ENCODE measurements at places on chromosomes 2 and 18. TPM values are rescaled to one million over a fixed set of nuclear protein-coding genes. Genes with fewer than 3 reads are reported as not detected.

The HOXD10 gene
- 147 TPM for polyA plus RNA-seq

The CLIP4 gene
- 12.9 TPM for polyA plus RNA-seq

The SMYD1 gene
- 0.10 TPM for polyA plus RNA-seq

The SATB2 gene
- 18.9 TPM for polyA plus RNA-seq

The CFC1 gene
- polyA plus RNA-seq: not detected

The RAB6C gene
- 0.52 TPM for polyA plus RNA-seq

The GNLY gene
- 0.51 TPM for polyA plus RNA-seq

The ZBTB7C gene
- polyA plus RNA-seq: 16.7 TPM

GRCh38 chr2:206472094-206472493, 28.8 kb downstream of the ADAM23 start:
- DNase-seq: no peak

DNA sequence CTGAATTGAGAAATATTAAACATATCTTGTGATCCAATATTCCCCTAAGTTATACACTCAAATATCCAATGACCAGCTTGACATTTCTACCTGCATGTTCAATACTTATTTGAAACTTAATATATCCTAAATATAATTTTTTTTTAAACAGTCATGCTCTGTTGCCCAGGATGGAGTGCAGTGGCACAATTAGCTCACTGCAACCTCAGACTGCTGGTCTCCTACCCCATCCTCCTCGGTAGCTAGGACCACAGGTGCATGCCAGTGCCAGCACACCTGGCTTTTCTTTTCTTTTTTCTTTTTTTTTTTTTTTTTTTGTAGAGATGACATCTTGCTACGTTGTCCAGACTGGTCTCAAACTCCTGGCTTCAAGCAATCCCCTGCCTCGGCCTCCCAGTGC, 4.2 kb downstream of the KYNU start:
- no peak for DNase-seq

DNA sequence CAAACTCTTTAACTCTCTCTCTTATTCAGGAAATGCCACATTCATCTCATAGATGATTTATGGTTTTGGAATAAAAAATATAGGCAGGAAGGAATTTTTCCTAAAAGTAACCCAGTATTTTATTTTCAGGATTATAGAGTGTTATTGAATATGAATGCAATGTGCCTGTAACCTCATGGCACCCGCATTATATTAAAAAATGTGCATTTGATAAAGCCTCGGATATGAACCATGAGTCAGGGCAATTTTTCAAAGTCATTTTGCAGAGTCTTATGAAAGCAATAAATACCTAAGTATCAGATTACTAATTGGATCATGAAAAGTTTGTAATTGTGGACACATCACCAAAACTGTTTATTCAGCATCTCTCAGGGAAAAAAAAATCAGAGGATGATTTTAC, 573.8 kb downstream of the TSN start:
- no peak for DNase-seq

DNA sequence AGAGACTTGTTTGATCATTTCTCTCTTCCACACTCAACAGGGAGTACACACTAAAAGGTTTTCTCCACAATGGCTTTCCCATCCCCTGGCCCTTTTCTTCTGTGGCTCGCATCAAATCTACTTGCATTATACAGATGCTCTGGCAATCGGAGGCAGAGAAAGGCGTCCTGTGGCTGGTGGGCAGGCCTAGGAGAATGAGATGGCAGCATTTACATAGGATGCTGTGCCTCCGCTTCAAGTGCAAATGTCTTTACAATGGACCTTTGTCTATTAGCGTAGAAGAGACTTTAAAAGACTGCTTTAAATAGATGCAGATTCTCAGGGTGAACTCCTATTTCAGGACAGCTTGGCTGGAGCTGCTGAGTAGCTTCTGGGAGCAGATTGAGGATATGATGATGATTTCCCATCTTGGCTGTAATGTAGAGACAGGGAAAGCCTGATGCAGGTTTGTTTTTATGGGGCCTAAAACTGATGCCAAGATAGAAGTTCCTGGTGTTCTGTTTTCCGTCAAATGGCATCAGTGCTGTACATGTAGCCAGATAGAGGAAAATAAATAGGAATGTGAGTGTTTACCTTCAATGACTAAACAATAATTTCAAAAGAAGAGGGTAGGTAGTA, 423.4 kb downstream of the RND3 start:
- DNase-seq: no peak

GRCh38 chr18:9549405-9549804, 65.0 kb downstream of the PPP4R1 start:
- DNase-seq: no peak

DNA sequence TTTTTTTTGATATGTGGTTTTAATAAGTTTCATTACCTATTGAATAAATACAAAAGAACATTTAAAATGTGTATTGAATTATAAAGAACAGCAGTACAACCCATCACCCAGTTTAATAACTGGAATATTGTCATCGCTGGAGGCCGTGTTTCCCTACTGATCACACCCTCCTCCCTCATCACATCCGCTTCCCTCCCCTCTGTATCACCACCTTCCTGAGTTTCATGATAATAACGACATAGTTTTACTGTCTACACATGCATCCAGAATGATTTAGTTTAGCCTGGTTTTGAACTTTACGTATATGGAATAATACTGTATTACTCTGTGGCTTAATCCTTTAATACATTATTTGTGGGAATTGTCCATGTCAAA, 2.1 kb downstream of the SERPINB8 start:
- no peak for DNase-seq

- no peak for DNase-seq
Measured at GRCh38 chr2:96393989-96394761, 58.6 kb downstream of the NCAPH start.

DNA sequence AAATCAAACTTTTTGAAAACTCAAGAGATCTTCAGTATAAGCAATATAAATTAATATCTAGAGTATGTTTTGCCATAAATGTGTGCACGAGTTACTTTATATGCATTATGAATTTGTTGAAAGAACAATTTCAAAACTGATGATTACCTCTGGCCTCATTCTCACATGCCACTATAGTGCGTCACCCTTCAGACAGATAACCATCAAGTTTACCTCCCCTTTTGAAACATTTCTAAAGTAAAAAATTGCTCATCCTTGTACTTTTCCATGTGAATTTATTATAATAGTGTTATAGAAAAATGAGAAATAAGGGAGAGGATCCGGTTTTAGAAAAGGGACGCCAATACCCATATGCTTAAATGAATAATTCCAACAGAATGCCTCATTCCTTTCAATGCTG, 38.3 kb downstream of the ZEB2 start:
- no peak for DNase-seq

DNA sequence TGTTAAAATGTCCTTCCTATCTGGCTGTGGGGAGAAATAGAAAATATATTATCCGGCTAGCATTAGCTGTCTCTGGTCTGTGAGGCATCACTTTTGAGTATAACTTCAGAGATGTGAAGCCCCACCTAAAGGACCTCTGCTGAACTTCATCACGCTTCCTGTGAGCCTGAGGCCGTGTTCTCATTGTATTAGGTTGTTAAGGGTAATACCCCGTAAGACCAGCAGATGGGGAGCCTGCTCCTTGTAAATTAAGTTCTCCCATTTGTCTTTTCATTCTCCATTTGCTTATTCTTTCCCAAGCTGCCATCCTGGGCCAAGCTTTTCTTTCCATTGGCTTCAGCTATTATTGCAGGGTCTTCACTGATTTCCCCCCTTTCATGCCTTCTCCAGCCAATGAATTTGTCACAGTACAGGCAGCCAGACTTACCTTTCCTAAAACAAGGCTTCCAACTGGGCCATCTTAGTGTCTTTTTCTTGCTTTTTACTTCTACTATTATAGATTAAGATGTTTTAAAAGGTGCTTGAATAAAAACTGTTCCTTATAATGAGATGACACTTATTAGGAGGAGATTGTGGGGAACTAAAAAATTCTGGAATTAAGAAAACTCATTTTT, 12.4 kb downstream of the NIF3L1 start:
- peak; percentile 73 for DNase-seq

DNA sequence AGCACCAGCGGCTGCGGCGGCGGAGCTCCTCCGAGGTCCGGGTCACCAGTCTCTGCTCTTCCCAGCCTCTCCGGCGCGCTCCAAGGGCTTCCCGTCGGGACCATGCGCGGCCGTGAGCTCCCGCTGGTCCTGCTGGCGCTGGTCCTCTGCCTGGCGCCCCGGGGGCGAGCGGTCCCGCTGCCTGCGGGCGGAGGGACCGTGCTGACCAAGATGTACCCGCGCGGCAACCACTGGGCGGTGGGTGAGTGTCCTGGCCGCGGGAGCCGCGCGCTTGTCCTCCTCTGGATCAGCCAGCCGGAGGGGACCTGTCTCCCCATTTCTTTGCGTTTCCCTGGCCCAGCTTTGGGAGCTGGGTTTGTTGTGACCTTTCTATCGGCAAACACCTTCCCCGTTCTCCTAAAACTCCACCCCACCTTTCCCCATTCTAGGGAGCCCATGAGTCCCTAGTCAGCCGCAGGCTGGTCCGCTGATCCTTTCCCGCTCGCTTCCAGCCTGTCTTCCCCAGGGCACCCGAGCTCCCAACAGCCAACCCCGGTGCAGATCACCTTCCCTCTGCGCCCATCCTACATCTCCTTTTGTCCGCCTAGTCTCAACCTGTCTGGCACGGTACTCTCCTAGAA, 316 bp downstream of the GRP start:
- DNase-seq: no peak

GRCh38 chr2:230938098-230938497, 13.1 kb upstream of the GPR55 start:
- no peak for DNase-seq

Data from renal pelvis (tissue), 12 donors.